Ascending aorta (tissue), 2 donors: ENCODE measurements at places on chromosomes 3 and 15.

DNA sequence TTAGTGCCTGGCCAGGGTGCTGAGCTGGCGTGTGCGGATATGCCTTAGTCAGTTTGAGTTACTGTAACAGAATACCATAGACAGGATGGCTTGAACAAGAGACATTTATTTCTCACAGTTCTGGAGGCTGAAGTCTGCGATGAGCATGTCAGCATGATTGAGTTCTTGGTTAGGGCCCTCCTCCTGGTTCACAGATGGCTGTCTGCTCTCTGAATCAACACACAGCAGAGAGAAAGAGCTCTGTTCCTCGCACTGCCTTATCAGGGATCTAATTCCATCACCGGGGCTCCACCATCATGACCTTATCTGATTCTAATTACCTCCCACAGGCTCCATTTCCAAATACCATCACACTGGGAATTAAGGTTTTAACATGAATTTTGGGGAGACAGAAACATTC is 386.6 kb upstream of the DPH6 start:
- no peak for DNase-seq

- DNase-seq = no peak
Measured at GRCh38 chr3:127584734-127585133, 5.8 kb downstream of the TPRA1 start.

- no peak for DNase-seq
Measured at GRCh38 chr3:113166357-113166718, 45.0 kb upstream of the BOC start.

- no peak for DNase-seq
Measured at GRCh38 chr15:25481208-25481859, 42.5 kb upstream of the UBE3A start.

- DNase-seq = peak; percentile 84
Measured at GRCh38 chr3:37453393-37454389, 279.3 kb upstream of the LRRFIP2 start.

GRCh38 chr3:194333212-194333980 is 17.7 kb downstream of the CPN2 start:
- DNase-seq = no peak

DNA sequence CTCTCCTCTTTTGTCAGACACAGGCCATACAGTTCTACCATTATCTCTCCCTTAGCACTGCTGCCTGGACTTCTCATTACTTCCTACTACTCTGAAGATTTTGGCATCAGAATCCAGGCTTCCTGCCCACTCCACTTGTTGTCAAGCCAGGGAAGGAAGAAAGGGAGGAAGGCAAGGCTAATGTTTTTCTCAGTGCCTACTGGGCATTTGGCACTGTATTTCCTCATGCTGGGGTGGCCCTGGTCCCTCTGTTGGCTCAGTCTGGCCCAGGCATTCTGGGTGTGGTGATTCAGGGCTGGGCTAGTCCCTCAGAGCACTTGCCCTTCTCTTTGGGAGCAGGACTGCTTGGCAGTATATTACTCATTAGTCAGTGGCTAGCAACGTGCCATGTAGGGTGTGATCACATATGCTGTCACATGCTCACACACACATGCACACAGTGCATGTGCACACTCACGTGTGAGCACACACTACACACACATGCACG is 52.9 kb downstream of the BSN start:
- DNase-seq = no peak

DNA sequence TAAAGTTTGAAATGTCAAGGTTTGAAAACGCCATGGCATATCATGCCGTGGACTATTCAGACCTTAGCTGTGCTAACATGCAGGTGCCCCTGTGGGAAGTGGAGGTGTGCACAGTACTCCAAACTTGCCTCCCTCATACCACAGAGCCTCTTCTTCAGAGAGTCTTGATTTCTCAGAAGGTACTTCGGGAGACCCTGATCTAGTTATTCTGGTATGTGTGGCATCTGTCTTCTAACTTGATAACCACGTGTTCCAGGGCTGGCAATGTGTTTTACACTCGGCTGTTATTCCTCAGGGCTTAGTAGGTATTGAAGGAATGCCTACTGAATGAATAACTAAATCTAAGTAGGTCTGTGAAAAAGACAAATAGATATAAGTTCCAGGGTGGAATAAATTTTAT is 309.9 kb downstream of the CLSTN2 start:
- no peak for DNase-seq

DNA sequence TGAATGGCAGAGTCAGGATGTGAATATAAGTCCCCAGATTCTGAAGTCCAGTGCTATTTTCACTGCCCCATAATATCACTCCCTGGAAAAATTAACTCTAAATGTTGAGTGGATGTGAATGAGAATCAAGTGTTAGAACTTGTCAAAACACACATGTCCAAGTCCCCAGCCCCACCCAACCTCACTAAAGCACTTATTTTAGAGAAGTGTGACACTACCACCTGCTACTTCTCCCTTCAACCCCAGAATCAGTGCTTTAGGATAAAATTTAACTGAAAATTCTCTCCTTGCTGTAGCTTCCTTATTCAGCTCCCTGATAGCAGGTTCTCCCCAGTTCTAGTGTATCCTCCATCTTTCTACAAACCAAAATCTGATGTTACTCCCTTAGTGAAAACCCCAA is 35.8 kb downstream of the HERC1 start:
- DNase-seq = no peak

GRCh38 chr3:100562224-100562857 is 47.1 kb upstream of the ADGRG7 start:
- no peak for DNase-seq

DNA sequence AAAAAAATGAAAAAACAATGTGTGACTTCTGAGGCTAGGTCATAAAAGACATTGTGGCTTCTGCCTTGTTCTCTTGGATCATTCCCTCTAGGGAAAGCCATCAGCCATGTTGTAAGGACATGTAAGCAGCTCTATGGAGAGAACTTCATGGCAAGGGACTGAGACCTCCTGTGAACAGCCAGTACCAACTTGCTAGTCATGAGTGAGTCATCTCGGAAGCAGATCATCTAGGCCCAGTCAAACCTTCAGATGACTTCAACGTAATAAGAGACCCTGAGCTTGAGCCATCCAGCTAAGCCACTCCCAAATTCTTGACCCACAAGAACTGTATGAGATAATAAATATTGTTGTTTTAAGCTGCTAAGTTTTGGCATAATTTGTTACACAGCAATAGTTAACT is 4.9 kb downstream of the MON1A start:
- DNase-seq = no peak

DNA sequence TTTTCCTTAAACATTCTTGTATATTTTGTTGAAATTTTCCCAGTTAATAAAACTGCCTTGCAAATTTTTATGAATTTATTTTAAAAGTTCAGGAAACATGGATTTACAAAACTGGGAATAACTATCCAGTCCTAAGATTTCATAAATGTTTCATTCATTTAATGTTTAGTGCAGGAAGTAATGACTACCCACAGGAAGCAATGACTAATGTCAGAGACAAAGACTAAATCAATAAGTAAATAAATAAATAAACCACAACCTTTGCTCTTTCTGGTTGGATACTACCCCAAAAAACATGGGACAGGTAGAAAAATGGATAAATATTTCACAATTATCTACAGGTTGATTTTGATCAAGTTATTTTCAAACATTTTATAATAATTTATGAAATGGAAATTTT is 48.8 kb upstream of the TMCO5A start:
- DNase-seq = no peak

GRCh38 chr15:56351353-56351752 is 13.9 kb upstream of the TEX9 start:
- DNase-seq = no peak

DNA sequence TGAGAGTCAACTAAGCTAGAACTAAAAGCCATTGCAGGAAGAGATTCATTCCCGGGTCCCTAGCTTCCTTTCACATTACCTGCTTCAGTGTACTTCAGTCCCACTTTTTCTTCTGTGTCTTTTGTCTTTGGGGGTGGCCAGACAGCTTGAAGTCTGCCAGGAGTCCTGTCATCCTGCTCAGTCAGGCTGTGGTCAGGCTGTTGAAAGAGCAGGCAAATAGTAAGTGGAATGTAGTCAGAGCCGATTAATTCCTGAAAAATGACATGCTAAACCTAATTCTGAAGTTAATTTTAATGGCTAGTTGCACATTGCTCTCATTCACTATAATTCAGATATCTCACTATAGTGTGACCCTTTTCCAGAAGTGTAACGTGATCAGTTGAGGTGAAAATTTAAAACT is 129.6 kb downstream of the FMN1 start:
- DNase-seq = no peak

DNA sequence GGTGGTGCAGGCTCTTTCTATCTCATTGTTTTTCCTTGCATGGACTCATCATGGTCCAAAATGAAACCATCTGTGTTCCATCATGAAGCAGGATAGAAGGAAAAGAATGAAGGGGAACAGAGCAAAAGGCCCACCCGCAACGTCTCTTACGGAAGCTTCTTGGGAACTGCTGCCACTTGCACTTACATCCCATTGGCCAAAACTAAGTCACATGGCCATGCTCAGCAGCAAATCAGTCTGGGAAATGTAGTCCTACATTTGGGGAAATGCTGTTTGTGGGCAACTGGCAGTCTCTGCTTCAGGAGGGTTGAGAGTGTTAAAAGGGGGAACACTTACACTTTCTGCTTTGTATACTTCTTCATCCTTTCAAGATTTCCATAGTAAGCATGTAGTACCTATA is 191.6 kb downstream of the SV2B start:
- DNase-seq = no peak

- no peak for DNase-seq
Measured at GRCh38 chr15:54481819-54482218, 503.6 kb downstream of the UNC13C start.

DNA sequence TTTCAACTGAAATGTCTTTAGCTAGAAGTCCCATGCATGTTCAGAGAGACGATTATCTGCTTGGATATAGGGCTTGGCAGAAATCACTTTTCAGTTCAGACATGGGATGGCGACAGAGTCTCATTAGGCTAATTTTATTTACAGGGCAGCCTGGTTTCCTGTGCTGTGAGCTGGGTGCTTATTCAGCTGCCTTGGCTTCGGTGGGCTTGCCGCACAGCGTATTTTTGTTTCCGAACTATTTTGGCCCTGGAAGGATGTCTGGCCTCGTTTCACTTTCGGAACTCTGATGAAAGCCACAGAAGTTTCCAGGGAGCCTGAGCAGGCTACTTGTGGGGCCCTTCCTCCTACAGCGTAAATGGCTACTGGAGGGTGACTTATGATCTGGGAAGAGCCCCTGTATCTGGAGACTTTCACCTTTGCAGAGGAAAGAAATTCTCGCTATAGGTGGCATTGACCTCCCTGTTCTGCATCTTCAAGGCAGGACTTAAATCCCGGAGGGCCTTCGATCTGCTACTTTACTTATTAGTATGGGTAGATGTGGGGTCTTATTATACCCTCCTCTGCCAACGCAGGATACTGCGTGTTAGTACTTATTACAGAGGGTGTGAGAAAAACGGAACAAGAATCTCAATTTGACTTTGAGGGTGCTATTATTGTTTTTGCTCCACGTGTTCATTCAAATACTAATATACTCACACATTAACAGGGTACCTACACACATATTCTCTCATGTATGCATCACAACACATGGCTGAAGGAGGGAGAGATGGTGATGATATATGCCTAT is 364.0 kb upstream of the RBMS3 start:
- no peak for DNase-seq

DNA sequence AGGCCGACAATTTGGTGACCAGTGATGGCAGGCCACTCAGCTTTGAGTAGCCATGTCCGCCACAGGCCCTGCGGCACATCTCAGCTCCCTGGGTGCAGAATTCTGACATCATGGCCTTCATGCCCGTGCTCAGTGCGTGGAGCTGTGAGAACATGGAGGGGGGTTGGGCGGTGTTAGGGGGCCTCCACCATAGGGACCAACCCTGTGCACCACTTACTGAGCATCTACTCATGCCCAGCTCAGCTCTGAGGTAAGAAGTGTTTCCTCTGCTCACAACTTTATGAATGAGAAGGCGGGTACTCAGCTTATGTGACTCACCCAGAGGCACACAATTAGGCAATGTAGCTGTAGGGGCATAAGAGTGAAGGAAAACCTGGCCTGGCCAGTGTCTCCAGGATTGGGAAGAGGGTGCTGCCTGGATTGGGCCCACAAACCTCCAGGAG is 10.5 kb downstream of the ACOX2 start:
- no peak for DNase-seq

GRCh38 chr3:85710490-85710889 is 751.7 kb downstream of the CADM2 start:
- no peak for DNase-seq

DNA sequence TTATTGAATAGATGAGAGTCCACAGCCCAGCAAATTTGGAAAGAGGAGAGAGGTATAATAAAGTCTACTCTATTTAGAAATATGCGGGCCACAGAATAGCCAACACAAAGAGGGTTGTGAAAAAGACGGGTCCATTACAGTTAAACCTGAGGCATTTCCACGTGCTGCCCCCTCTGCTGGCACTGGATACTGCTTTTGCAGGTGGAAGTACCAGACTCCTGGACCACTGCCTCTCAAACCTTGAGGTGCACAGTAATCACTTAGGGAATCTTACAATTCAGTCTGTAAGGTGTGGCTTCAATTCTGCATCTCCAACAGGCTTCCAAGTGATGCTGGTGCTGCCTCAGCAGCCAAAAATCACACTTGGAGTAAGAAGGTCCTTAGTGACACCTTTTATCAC is 3.0 kb upstream of the TFDP2 start:
- no peak for DNase-seq

DNA sequence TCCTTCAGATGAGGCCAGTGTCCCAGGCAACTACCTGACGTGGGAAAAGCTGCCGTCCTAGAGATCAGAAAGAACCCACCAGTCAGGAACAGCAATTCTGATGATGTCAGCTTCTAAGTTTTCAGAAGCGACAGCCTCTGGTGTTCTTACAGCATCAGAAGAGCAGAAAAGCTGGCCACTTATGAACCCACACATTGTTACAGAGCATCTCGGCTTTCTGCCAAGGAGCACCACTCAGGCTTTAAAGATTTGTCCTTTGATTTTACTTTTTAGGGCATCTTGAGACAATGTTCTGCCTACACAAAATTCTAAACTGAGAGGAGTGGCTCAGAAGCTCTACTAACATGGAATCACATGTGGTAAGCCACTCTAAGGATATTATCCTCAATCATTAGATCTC is 49.7 kb upstream of the BOC start:
- no peak for DNase-seq

DNA sequence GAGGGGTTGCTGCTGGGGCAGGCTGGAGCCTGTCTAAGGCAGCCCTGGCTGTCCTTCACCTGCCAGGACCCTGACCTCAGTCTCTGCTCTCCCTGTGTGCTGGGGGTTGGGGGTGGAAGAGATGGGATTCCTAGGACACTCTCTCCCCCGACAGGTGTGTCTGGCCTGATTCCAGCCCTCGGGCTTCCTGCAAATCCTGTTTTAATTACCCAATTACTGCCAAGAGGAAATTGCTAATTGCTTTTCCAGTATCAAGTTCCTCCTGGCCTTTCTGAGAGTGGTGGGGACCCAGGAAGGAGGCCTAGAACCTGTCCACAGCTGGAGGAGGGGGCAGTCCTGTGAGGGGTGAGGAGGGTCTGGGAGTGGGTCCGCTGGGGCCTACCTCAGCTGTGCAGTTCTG is 15.8 kb downstream of the PLXNA1 start:
- no peak for DNase-seq

- no peak for DNase-seq
Measured at GRCh38 chr3:176469694-176470205, 727.5 kb downstream of the TBL1XR1 start.
